ENCODE measurements at places on chromosomes 5 and 9.

- DNase-seq: no peak
These were observed 50.9 kb upstream of the CEMIP2 start for GRCh38 chr9:71819115-71819739.

GRCh38 chr5:1515921-1516571 is 7.7 kb downstream of the LPCAT1 start:
- no peak for DNase-seq

DNA sequence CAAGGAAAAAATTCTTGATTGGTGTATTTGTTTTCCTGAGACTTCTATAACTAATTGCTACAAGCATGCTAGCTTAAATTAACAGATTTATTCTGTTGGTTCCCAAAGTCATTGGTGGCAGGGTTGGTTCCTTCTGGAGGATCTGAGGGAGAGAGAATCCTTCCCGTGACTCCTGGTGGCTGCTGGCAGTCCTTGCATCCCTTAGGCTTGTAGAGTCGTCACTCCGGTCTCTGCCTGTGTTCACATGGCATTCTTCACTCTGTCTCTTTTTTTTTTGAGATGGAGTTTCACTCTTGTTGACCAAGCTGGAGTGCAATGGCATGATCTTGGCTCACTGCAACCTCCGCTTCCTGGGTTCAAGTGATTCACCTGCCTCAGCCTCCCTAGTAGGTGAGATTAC is 5.3 kb downstream of the CDK9 start:
- DNase-seq: no peak

DNA sequence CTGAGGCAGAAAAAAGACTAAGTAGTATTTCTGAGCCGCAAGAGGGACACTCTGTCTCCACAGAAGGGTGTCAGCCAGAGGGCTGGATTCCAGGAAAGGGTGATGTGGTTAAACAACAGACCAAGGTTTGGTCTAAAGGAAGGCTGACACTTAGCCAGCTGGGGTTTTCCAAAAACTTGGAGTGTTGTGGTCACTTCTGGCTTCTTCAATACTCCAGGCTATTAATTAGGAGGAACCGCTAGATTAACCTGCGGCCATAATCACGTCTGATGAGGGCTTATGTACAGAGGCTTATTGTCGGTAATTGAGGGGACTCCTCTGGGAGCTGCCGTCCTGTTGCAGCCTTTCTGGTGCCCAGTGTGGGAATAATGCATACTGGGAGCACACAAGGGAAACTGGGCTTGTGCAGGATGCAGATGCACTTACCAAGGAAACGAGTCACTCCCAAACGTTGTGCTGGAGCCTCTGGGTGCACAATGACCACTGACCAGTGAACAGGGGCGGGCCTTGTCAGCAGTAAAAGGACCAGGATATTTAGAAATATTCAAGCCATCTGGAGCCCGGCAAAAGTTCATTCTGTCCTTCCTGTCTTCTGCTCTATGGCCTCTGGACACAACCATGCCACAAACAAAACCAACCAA is 70.2 kb upstream of the TUT7 start:
- no peak for DNase-seq

DNA sequence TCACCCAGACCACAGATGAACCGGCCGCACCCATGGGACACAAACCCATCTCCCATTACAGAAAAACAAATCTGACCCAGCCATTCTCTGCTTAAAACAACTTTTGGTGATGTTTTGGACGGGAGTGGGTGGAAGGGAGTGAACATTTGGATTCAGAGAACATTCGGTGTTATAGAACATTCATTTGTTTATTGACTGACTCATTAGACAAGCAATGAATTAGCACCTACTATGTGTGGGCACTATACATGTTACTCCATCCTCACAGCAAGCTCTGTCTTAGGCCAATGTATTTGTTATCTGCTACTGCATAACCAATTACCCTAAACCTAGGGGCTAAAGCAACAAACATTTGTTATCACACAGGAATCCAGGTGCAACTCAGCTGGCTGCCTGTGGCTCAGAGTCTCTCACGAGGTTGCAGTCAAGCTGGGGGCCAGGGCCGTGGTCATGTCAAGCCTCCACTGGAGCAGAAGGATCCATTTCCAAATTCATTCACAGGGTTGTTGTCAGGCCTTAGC is 5.1 kb upstream of the ERGIC1 start:
- DNase-seq: peak; percentile 87

Data from brain pericyte (primary cell).